ENCODE measurements at places on chromosomes 4 and X.
A peak's percentile ranks its signal among the peaks of the same experiment; 100 is the strongest.

GRCh38 chrX:18983666-18984380 lies at the start of gene PHKA2:
PHKA2 (minus strand) TSS chrX:18984114; CDS start chrX:18983932, 182 bp downstream.
- no peak for DNase-seq

DNA sequence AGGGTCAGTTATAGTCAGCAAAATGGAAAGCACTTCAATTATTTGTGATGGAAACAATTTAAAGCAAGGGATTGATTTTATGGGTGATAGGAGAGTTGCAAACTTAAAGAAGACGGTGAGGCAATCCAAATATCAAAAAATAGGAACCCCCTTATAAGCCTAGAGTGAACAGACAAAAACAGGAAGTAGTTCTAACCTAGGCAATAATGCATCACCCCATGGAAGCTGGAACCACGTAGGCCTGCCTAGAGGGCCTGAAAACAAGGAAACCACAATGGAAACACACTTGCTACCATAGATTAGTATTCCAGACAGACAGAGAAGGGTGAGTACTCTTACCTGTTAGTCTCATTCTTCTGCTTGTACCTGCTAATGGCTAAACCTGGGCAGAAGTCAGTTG lies 13.5 kb upstream of the GK2 start:
- no peak for DNase-seq

DNA sequence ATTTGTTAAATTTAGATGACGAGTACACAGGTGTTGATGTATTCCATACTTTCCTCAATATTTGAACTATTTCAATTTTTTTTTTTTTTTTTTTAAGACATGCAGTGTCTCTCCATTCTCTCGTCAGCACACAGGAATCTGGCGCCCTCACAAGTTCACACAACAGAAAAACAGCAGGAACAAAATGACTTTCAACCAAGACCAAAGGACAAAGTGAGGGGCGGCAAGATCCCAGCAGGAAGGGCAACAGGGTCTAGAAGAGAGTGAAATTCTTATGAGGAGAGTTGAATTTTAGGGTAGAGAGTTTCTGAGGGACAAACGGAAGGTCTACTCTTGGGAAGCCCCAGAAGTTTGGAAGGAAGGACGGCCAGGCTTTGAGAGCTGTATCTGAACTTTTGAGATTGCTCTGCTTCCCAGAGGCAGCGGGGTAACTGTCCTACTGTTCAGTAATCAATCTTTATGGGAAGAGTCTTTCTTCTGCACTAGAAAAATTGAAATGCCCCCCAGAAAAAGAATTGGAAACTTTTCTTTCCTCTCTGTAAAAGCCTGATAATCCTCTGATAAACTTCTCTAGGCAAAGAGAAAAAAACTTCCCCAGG lies 760.2 kb downstream of the RAB28 start:
- no peak for DNase-seq

DNA sequence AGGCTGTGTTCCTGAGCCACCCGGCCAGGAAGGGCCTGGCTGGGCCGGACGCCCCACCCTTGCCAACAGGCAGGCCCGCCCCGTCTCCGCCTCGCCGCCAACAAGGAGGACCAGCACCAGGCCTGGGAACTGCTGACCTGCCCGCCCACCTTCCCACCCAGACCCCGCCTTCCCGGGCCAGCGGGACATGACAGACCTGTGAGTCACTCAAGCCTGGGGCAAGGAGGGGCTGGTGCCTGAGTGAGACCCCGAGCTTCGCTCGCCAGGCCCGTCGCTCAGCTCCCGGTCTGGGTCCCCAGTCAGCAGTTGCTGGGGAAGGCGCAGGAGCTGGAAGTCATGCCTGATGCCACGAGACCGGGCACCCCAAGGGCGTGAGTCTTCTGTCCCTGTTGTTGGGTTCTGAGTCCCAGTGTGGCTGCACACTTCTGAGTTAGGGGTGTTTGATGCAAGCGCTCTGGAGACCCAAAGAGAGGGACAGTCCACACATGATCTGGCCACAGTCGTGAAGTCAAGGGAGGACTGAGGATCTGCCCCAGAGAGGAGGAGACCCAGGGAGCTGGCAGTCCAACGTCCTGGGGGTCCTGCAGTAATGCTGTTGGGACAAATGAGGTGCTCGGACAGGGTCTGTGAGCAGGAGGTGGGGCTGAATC lies at the start of gene DNASE1L1:
Gene DNASE1L1, minus strand, starts transcription at position 33 of the 650 bp plus-strand sequence. CDS start 3,686 bp downstream, outside the sequence.
- no peak for DNase-seq

GRCh38 chr4:3834186-3834662 lies 68.0 kb downstream of the ADRA2C start:
- DNase-seq: no peak

DNA sequence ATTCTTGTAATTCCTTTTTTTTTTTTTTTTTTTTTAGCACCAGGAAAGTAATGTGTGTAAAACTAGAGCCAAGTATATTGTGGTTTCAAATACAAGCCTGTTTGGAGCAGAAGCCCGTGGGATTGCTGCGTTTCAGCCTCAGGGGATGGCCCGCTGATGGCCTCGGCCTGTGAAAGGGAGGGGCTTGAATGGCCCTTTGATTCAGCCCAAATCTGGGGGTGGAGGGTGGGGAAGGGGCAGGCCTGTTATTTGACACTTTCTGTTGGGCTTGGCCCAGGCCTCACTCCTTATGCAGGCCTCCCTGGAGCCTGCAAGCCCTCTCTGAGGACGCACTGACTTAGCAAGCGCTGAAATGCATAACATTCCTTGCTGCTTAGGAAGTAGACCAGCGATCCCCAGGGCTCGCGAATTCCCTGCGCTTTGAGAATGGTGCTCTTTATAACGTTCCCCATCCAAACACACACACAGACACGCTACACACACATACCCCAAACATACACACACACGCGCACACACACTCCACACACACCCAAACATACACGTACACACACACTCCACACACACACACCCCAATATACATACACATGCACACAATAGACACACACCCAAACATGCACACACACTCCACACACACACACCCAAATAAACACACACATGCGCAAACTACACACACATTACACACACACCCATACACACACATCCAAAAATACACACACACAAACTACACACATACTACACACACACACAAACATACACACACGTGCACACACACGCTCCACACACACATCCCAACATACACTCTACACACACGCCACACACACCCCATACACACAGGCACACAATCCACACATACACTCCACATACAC lies 29.6 kb downstream of the TLR10 start:
- DNase-seq: no peak

DNA sequence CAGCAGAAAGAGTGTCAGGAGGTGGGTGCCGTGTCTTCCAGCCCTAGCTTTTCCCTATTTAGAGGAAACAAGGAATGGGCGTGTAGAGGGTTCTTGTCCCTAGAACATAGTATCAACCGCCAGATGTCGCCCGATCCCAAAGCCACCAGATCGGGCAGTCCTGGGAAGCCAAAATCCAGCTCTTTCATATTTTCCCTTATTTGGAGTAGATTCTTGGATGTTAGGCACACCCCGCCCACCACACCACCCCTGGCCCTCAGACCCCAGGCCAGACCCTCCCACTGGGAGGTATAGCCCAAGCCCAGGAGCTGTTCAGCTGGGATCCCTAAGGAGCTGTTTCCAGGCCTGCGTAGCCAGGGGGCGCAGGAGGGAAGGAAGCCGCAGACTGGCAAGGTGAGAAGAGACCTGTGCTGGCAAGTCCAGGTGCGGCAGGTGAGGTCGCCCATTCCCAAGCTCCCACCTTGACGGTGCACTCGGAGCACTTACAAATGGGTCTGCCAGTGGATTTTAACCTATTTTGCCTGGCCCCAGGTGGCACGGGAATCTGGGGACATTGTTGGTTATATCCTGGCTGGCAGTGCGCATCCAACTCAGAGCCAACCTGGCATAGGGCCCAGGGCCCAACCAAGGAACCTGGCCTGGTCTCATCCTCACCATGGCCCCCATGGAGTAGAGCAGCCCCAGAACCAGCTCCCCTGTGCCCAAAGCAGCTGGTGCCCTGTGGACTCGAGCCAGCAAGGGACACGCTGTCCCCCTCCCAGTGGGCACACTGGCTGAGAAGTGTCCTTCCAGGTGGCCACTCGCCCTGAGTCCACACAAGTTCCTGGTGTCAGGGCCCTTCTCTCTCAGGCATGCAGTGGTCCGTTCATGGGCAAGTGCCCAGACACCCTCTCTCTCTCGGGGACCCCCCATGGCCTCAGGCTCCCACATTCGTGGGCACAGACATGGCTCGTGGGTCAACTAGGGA lies 811 bp downstream of the FLNA start:
- peak; percentile 37 for DNase-seq

DNA sequence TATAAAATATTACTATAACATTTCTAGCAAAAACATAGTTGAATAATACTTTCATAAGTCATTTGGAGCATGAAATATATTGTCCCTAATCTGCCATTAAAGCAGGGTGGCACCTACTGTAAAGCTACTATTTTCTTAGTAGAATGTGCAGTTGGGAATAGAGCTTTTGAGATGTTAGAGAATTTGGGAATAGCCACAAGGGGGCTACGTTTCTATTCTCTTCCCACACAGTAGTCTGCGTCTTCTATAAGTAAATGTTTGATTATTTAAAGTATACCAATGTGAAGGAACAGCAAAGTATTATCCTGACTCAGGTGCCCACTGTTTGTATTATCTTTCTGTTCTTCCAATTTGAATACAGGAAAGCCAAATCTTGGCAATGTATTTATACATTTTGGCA lies 323.2 kb upstream of the GIMD1 start:
- DNase-seq: no peak

- no peak for DNase-seq
Observed at GRCh38 chr4:148773313-148773712, 331.1 kb upstream of the NR3C2 start.

DNA sequence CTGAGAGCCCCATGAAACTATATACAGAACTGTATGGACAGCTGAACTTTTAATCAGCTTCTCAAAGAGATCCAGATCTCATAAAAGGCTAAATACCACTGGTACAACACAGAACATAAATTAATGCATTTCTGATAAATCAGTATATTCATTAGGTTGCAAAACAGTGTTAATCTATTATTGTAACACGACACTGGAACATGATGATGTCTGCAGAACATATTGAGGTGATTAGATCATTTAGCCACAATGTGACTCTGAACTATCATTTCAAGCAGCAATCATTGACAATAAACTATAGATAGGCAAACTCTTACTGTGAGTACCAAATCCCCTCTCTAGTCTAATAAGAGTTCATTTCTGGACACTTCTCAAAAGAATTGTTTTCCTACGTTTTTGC lies 50.3 kb downstream of the GASK1B start:
- DNase-seq: no peak

- DNase-seq: no peak
Observed at GRCh38 chr4:88819818-88820697, 122.4 kb upstream of the NAP1L5 start.

GRCh38 chr4:101952985-101953384 lies 162.5 kb downstream of the BANK1 start:
- DNase-seq: no peak

DNA sequence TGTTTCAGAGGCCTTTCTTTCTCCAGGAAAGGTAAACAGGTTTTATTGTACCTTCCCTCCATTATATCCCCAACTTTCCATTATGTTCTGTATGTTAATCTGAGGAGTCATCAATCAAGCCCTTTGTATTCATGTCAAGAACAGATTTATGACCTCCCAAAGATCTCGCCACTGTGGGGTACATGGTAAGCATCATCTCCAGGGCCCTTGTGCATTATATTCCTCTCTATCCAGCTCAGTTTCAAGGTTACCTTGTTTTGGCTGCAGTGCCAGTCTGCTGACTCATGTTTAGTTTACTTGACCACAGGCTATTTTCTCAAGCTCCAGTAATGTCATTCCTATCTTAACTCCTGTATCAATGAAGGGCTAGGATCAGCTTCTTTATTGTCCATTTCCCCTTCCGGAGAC lies 125.1 kb upstream of the FRMPD4 start:
- DNase-seq: no peak

DNA sequence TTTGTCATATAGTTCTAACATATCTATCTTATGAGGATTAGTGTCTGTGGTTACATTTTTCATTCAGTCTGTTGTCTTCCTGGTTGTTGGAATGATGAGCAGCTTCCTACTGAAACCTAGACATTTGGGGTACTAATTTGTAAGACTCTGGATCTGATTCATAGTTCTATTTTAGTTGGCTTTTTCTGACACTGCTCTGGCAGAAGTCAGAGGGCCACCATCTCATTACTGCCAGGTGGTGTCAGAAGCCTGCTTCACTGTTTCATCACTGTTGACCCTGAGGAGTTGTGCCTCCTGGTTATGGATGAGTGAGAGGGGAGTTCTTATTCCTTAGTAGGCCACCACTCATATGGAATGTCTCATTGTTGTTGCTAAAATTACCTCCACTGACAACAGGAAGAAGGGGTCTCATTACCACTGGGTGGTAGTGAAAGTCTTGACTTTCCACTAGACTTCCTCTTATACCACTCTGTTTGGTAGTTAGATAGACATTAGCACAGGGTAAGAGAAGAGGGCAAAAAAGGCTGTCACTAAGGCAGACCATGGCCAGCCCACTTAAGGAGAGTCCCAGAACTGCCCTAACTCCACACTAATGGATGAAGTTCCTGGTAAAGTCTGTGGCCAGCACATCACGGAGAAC lies 395.2 kb downstream of the SPOCK3 start:
- no peak for DNase-seq

GRCh38 chrX:352582-353314 lies 34.0 kb downstream of the PPP2R3B start:
- no peak for DNase-seq

- DNase-seq: peak; percentile 13
Observed at GRCh38 chr4:36348403-36348938, 67.1 kb downstream of the DTHD1 start.

- DNase-seq: no peak
Observed at GRCh38 chrX:33726281-33727160, 405.6 kb downstream of the FAM47A start.

DNA sequence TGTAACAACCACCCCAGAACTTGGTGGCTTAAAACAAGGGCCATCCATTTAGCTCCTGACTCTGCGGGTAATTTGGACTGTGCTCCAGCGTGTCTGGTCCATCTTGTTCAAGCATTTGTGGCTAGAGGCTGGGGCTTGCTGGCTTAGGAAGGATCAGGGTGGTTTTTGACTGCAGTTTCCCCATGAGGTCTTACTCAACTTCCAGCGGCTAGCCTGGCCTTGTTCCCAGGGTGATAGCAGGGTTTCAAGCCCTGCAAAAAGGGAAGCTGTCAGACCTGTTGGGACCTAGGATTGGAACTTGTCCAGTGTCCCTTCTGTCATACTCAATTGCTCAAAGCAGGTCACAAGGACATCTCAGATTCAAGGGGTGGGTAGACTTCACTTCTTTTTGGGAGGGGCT lies 205.9 kb downstream of the STIM2 start:
- DNase-seq: no peak

GRCh38 chr4:70818921-70819320 lies 20.8 kb downstream of the GRSF1 start:
- DNase-seq: no peak

- DNase-seq: no peak
Observed at GRCh38 chrX:118679290-118679689, 48.1 kb upstream of the IL13RA1 start.

GRCh38 chrX:41863343-41864203 lies 59.8 kb downstream of the CASK start:
- no peak for DNase-seq

- no peak for DNase-seq
Observed at GRCh38 chr4:189436207-189436606, 504.5 kb upstream of the FRG1 start.
